ENCODE measurements at places on chromosomes 7 and 10.

DNA sequence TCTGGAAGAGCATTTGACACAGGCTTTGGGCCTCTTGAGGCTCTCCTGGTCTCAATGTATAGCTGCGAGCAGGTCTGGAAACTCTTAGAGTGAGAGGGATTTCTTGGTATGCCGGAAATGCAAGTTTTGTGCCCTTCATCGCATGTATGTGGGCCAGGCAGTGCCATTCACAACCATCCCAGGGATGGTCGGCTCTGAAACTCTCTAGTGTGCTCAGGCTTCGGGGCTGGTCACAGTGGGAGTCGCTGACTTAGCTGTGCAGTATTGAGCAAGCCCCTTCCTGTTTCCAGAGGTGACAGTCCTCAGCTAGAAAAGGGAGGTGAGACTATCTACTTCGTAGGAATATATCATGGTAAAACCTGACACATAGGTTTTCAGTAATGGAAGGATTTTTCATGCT, 2.0 kb upstream of the AOAH start:
- no peak for DNase-seq

GRCh38 chr7:17474724-17475344, 176.4 kb downstream of the AHR start:
- DNase-seq = no peak

- DNase-seq = no peak
Measured at GRCh38 chr7:91899563-91899962, 19.1 kb upstream of the MTERF1 start.

DNA sequence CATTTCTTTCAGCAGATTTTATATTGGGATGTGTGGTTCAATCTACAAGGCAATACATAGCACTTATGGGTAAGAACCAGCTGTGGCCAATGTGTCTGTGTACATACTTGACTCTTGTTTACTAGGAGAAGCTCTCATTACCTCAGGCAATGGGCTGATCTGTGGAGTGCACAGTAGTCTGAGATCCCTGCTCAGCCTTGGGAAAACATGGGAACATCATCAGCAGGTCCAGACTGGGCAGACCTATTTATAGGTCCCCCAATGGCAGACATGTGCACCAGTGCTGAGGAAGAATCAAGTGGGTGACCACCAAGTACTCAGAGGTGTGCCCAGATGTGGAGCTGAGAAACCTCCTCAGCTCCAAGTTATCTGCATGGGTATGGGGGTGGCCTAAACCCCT, 349.7 kb downstream of the KIF20B start:
- DNase-seq = no peak

- no peak for DNase-seq
Measured at GRCh38 chr10:6973899-6974298, 393.8 kb upstream of the PRKCQ start.

Data from T follicular helper cell (primary cell).